ENCODE measurements at places on chromosomes 4 and X.

DNA sequence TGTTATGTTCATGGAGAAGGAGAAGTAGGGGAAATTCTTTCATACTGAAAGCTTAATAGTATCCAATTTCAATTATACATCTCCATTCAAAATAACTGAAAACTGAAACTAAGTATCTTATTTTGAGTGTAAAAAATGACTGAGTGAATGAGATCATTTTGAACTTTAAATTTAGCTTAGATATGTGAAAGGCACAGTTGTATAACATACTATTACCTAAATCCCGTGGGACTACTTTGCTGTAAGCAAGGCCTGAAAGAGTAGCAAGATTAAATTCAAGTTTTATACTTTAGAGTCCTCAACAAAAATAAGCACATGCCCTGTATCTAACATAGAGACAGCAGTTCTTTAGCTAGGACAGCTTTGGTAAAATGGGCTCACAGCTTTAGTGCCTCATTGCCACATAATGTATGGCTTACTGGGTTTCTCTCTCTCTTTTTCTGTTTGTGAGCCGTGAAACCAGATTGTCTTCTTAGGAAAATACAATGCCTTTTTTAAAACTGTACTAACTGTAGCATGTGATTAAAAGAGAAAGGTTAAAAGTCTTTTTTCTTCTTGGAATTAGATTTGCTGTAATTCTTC, 43.2 kb downstream of the GSTCD start:
- DNase-seq, result no peak

GRCh38 chr4:163587867-163588266, 93.4 kb downstream of the TMA16 start:
- no peak for DNase-seq

DNA sequence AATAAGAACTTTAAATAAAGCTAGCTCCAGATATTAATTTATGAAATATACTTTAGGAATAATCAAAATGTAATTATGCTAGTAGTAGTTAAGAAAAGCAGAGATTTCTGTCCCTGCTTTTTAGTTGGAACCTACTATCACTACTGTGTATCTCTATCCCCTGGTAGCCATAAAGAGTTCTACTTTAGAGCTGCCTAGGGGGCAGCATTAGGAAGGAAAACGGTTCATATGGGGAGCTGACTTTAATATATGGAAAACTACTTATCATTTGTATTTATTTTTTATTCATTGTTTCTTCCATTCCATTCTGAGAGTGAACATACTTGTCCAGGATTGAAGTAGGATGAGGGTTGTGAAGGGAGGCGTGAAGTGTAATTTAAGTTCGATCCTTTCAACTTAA, 40.9 kb downstream of the CPEB2 start:
- DNase-seq, result no peak

DNA sequence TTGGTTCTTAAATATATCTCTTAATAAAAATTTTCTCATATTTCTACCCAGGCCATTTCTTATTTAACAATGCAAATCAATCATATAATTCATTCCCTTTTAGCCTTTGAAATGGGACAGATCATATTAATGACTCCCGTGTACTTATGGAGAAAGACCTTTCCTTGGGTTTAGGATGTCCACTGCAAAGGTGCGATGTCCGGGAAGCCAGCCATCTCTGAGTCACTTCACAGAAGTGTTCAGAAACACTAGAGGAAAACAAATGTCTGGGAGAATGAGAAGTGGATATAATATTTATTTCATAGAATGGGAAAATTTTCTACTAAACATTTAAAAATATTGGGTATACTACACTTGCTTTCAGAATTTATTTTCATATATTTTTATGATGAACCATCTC, 15.3 kb downstream of the INTU start:
- DNase-seq, result no peak

GRCh38 chr4:71113294-71113693, 119.8 kb downstream of the DCK start:
- no peak for DNase-seq

GRCh38 chr4:57042711-57043169, 64.0 kb downstream of the POLR2B start:
- no peak for DNase-seq

GRCh38 chrX:15204130-15204751, 65.6 kb downstream of the ASB9 start:
- no peak for DNase-seq

DNA sequence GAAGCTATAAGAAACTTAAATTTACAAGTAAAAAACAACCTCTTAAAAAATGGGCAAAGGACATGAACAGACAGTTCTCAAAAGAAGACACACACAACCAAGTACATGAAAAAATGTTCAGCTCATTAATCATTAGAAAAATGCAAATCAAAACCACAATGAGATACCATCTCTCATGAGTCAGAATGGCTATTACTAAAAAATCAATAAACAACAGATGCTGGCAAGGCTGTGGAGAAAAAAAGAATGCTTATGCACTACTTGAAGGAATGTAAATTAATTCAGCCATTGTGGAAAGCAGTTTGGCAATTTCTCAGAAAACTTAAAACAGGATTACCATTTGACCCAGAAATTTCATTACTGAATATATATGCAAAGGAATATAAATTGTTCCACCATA, 666.3 kb upstream of the GRIA3 start:
- no peak for DNase-seq

DNA sequence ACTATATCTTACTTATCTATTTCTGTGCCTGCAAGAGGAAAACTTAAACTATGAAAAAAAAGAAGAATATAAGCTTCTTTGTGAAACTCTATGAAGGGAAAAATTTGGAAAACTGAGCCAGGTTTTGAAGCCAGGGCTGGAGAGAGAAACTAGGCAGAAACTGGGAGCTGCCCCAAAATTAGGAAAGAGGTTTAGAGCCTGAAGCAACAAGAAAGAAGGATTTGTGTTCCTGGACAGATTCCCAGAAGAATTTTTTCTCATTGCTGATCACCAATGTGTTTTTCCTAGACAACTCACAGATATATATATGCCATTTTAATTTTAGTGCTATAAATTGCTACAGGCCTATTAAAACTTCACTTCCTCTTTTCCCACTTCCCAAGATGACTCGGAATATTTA, 245.0 kb upstream of the GEMIN8 start:
- DNase-seq, result no peak

GRCh38 chr4:20252656-20253282, 1.1 kb downstream of the SLIT2 start:
- no peak for DNase-seq

DNA sequence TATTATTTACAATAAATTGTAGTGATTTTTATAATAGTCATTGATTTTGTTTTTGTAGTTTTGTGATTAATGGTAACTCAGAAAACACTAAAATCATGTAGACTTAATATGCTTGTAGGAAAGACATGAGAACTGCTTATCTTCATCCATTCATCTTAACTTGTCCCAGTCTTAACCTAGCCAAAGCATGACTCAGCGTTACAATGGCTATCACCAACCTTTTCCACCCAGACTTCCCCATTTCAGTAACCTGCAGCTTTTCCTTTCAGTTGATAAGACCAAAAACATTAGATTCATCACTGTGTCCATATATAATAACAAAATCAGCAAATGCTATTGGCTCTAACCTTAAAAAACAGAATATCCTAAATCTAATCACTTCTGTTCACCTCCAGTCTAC, 106.2 kb upstream of the KLF8 start:
- no peak for DNase-seq

- DNase-seq, result no peak
These were observed 5.9 kb downstream of the ATOH1 start for GRCh38 chr4:93834249-93835066.

GRCh38 chrX:101925733-101926132, 6.1 kb downstream of the ZMAT1 start:
- DNase-seq, result no peak

DNA sequence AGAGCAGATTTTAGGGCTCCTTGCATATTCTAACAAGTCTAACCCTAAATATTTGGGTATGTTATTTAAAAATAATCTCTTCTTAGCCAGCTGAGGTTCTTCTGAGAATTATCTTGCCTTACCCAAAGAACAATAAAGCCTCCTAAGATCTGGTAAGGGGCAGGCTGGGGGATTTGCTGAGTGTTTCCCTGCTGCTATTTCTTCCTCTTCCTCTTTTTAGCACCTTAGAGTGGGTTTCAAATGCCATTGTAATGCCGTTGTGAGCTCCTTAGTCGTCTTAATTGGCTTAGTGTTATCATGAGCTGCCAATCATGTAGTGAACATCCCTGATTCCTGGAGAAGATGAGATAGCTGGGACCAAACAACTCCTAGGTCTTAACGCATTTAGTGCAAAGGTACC, 15.4 kb downstream of the STOX2 start:
- DNase-seq, result no peak

- DNase-seq, result peak; percentile 27
These were observed 969.5 kb downstream of the PCDH18 start for GRCh38 chr4:136562834-136563233.

DNA sequence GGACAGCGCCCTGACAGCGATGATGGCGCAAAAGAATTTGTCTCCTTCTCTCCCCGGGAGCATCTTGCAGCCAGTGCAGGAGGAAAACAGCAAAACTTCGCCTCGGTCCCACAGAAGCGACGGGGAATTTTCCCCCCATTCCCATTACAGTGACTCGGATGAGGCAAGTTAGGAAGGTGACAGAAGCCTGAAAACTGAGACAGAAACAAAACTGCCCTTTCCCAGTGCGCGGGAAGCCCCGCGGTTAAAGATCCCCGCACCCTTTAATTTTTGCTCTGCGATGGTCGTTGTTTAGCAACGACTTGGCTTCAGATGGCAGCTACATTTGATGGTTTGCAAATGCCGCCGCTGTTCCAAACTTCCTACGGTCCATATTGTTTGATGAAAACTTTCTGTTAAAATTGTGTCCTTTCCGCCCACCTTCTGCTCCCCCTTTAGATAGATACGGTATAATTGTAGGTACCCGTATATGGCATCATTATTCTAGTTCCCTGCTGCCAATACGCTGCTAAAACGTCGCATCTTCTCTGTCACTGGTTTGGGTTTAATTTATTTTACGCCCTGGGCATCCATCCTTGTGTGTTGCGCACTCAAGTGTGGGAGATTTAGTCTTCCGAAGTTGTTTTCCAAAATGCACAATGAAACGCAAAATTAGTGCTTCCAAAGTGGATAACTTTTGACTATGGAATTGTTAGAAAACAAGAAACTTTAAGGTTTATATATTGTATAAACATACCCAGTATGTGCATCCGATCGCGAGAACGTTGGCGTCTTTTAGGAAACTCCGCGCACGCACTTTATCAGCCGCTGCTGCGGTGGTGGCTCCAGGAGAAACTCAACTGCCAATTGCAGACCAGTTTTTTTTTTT, 1.5 kb downstream of the ATOH1 start:
- no peak for DNase-seq

GRCh38 chr4:112318239-112319142, 21.3 kb downstream of the ALPK1 start:
- no peak for DNase-seq

- peak; percentile 63 for DNase-seq
These were observed 36.9 kb downstream of the SNCA start for GRCh38 chr4:89800012-89800516.

DNA sequence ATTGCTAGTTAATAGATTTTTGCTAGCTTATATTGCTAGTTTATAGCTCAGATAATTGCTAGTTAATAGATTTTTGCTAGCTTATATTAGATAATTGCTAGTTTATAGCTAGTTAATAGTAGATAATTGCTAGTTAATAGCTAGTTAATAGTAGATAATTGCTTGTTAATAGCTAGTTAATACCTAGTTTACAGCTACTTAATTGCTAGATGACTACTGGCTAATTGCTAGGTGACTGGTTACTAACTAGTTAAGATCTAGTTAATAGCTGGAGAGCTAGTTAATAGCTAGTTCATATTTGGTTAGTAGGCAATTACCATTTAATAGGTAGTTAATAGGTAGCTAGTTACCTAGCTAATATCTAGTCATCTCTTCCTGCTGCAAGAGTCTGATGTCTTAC, 633.8 kb upstream of the CT83 start:
- no peak for DNase-seq

DNA sequence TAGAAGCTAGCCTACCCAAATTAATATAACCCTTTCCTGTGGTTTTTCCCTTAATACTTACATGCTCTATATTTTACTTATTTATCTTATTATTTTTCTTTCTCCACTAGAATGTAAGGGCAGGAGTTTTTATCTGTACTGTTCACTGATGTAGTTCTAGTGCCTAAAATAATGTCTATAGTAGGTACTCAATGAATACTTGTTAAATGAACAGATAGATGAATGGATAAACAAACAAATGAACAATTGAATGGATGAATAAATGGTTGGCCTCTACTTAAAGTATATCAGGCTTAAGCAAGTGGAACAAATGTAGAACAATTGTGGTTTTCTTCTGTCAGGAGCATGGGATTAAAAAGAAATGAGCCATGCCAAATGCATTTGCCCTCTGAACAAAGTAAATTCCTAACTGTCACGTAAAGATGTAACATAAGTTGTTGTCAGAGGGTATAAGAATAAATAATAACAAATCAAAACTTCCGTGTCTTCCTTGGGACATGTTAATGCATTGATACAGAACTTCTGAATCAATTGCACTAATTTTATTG, 54.1 kb downstream of the SYTL5 start:
- no peak for DNase-seq

DNA sequence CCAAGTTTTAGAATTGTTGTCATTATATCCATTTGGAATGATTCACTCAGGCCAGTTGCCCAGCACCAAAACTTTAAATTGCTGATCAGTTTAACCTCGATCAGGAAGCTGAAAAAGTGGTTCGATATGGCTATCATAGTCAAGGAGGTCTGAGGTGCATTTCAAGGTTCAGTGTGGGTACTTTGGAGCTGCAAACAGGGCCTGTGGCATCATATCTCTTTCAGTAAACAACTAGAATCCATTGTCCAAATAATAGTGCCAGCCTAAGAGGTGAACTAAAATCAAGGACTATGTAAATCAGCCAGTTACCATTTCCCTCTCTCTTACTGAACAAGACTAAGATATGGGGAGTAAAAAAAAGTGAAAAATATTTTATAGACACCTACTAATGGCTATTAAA, 14.2 kb downstream of the TMEM47 start:
- DNase-seq, result no peak

GRCh38 chrX:139825618-139826017, 107.2 kb downstream of the ATP11C start:
- no peak for DNase-seq

DNA sequence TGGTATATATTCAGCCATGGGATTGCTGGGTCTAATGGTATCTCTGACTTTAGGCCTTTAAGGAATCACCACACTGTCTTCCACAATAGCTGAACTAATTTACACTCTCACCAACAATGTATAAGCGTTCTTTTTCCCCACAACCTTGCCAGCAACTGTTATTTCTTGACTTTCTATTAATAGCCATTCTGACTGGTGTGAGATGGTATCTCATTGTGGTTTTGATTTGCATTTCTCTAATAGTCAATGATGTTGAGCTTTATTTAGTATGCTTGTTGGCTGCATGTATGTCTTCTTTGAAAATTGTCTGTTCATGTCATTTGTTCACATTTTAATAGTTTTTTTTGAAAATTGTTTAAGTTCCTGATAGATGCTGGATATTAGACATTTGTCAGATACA, 235.2 kb downstream of the HEPH start:
- DNase-seq, result no peak

- DNase-seq, result no peak
These were observed 231.3 kb upstream of the S100G start for GRCh38 chrX:16418650-16419049.

- DNase-seq, result no peak
These were observed 79.9 kb downstream of the SLC9A6 start for GRCh38 chrX:136065044-136065671.
